NCI-H1436 (cell line): ENCODE measurements at places on chromosomes 3 and 15.

DNA sequence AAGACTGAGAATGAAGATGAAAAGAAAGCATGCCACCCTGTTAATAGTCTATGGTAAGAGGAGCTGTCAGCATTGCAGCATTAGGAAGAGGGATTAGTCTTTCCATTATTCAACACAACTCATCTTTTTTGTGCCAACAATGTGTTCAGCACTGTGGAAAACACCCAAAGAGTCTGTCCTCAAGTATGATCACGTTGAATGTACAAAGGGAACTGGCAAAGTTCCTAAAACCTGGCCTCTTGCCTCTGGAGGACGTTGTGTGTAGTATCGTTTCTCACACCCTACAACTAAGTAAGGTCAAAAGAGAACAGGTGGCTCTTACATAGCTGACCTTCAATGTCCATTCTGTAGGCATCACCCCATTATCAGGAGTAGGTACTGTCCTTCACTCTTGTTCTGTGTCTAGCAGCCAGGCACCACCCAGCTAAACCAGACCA lies 147.9 kb upstream of the THBS1 start:
- no peak for DNase-seq

- no peak for DNase-seq
These were observed 190.1 kb upstream of the LPP start for GRCh38 chr3:187963677-187964385.

DNA sequence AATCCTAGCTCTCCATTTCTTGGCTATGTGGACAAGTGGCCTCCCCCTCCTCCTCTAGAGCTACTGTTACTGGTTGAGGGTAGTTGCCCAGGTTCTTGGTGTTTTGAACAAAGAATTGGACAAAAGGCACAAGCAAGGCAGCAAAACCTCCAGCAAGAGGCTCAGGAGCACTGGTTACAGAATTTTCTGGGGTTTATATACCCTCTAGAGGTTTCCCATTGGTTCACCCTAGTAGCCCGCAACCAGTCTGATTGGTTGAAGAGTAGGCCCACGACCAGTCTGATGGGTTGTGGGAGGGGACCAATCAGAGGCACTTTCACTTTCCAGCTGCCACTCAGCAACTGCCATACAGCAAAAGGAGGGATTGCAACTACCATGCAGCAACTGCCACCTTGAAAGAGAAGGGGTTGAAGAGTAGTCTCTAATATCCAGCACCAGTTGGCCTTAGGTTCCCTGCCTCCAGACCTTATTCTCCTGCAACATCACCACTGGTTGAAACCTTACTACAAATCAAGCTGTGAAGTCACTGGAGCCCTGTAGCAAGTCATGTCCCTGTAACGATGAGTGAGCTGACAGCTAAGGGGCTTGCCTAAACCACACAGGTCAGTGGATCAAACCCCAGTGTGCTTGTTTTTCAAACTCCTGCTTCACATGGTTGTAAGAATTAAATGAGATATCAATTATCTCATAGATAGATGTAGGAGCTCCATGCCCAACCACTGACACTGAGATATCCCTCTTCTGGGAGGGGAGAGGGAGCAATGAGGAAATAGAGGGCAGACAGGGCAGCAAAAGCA lies 2.9 kb upstream of the C15orf39 start:
- peak; percentile 92 for DNase-seq

DNA sequence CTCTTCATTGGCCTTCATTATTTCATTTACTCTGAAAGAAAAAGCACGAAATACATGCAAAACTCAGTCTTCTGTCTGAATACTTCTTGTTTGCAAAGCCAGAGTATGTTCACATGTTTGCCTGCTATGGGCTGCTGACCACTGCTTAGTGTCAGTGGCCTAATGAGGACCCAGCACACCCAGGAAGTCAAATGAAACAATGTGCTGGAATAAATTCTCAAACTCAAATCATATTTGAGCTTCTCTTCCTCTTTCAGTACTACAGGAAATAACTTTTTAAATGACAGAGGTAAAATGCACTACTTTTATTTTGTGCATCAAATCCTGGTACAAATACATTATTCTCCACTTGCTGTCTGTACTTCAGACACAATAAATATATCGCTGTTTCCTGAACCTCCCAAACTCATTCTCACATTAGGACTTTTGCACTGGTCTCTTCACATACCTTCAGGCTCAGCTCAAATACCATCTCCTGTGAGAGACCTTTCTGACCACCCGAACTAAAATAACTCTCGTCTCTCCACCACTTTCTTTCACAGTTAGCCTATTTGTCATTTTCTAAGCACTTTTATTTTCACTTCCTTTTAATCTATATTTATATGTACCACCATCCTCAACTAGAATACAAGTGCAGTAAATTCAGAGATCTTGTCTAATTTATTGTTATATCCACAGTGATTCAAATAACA lies 176.8 kb downstream of the TUSC7 start:
- no peak for DNase-seq

GRCh38 chr15:80749589-80749988 lies 29.6 kb upstream of the CEMIP start:
- DNase-seq: no peak

GRCh38 chr3:186538779-186539178 lies 5.4 kb downstream of the CRYGS start:
- no peak for DNase-seq

GRCh38 chr3:127744253-127744815 lies 71.6 kb downstream of the ABTB1 start:
- DNase-seq: no peak
